ENCODE measurements at places on chromosomes 4 and X. TPM values are rescaled to one million over a fixed set of nuclear protein-coding genes. Genes with fewer than 3 reads are reported as not detected.

Gene PIR
- 14.0 TPM for total RNA-seq

Gene XAGE5
- total RNA-seq: not detected

Gene PDZD4
- 0.33 TPM for total RNA-seq

Gene CYP2U1
- total RNA-seq: 15.9 TPM

Gene SLC6A8
- total RNA-seq: 56.2 TPM

Gene ALPK1
- 17.5 TPM for total RNA-seq

Gene TRIM75
- not detected for total RNA-seq

Gene HSFX4
- total RNA-seq: not detected
